ENCODE measurements at places on chromosomes 6 and 20.

- DNase-seq: no peak
Observed at GRCh38 chr6:160261991-160262680, 3.5 kb upstream of the SLC22A2 start.

- no peak for DNase-seq
Observed at GRCh38 chr6:158402184-158402583, 89.9 kb downstream of the TULP4 start.

DNA sequence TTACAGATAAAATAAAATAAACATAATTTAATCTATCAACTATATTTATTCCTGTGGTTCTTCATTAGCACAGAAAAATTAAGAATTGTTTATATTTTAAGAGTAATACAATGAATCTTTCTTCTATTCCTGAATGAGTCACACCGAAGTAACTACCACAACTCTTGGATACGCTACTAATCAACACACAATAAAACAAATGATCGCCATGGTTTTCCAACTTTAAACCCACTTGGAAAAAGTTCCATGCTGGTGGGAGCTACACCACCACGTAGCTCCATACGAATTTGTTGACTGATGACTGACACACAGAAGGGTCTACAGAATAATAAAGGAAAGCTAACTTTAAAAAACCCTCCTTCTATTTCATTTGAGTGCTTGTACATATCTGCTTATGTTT is 135.8 kb upstream of the NEDD9 start:
- DNase-seq: no peak

DNA sequence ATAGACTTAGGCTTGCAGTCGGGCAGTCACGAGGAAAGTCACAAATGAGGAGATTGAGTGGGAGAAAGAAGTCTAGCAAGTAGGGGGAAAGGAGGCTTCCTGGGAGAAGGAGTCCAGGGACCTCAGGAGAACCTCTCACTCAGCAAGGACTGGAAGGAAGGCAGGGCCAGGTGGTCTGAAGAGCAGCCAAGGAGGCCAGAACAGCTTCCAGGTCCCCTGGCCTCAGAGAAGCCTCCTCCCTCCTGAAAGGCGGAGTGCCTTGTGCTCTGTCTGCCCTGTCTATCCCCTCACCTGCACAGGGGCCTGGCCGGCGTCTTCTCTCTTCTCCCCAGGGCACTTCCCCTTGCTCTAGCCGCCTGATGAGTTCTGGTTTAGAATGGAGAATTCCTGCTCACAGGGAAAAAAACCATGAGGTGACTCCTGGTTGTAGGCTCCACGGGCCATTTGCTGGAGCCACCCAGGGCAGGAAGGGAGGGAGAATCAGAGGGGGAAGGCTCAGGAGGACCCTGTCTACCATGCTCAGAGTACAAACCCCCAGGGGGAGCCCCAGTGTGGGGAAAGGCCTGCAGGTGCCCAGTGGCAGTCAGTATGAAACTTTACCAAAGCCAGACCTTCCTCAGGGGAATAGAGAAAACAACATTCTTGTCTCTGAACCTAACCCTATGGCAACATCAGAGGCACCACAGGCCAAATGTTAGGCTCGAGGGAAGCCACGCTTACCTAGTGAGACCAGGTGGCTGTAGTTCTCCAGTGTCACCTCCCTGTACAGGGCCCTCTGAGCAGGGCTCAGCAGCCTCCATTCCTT is 11.2 kb downstream of the ZNF337 start:
- DNase-seq: no peak

GRCh38 chr6:16481697-16482399 is 243.5 kb downstream of the GMPR start:
- DNase-seq: peak; percentile 90

- DNase-seq: no peak
Observed at GRCh38 chr20:59667981-59668515, 63.7 kb downstream of the PHACTR3 start.

DNA sequence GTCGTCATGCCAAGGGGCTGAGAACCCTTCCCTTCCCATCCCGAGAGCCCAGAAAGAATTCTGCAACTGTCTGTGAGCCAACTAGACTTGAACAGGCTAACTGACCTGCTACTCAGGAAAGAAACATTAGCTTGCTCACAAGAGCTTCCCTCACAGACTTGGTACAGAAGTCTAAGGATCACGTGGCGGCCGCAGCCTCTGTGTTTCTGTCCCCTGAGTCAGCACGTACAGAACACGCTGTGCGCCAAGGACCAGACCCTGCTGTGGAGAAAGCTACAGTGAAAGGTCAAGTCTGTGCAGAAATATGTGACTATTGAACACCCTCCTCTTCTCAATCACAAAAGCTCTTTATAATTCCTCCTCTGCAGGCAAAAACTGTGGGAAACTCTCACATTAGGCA is 151.3 kb upstream of the QKI start:
- no peak for DNase-seq

- no peak for DNase-seq
Observed at GRCh38 chr6:148328876-148329555, 13.6 kb upstream of the SASH1 start.

- DNase-seq: no peak
Observed at GRCh38 chr6:45679631-45680030, 301.9 kb upstream of the SUPT3H start.

- no peak for DNase-seq
Observed at GRCh38 chr6:153104220-153104619, 26.9 kb downstream of the RGS17 start.

GRCh38 chr6:104940893-104941728 is 15.8 kb upstream of the LIN28B start:
- no peak for DNase-seq

DNA sequence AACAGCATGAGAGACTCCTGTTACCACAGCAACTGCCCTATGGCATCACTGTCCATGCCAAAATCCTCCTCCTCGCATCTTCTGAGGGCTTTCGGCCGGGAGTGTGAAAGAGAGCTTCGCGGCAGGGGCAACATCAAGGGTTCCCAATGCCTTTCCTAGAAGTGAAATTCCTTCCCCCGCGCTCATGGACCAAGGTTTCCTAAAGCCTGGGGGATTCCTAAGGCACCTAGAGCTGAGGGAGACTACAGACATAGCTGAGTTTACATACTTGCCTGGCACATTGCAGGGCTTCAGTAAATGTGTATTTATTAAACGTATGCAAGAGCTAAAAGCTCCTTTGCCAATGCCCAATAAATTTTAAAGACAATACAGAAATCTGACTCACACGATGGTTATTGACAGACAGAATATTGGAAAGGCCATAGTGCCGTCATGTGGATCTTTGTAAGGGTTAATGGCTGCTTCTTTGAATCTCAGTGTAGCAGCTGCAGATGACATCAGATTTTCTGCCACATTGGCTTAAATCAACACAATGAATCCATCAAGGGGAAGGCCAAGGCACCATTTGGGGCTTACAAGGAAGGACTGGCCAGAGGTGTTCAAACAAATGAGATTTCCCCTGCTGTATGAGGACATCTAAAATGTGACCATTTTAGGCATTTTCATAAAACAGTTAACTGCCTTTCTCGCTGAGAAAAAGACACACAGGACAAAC is 281.2 kb upstream of the JARID2 start:
- DNase-seq: no peak

GRCh38 chr6:43774776-43775534 is 4.9 kb downstream of the VEGFA start:
- peak; percentile 63 for DNase-seq

DNA sequence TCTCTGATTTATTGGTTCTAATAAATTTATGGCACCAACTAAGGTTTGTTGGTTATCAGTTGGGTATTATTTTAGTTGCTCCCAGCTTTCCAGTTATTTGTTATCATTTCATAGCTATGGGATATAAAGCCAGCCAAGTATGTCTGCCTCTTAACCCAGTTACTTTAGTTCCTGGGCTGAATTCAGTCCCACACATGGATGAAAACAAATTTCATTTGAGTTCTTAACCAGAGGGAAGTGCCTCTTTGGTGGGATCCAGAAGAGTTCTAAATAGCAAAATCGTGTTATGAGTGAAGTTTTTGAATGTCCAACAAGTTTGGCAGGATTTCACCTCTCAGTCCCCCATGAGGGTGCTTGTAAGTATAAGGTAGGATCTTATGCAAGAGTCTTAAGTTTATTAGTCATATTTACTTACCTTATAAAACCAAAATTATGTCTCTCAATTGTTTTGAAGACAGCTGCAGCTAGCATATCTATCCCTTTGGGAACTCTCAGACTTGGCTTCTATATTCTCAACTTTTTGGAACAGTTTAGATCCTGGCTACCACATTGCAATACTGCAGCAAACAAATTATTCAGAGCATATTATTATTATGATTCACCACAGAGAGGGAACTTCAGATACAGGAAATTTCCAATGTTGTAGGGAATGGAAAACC is 683.6 kb downstream of the BCKDHB start:
- DNase-seq: no peak

DNA sequence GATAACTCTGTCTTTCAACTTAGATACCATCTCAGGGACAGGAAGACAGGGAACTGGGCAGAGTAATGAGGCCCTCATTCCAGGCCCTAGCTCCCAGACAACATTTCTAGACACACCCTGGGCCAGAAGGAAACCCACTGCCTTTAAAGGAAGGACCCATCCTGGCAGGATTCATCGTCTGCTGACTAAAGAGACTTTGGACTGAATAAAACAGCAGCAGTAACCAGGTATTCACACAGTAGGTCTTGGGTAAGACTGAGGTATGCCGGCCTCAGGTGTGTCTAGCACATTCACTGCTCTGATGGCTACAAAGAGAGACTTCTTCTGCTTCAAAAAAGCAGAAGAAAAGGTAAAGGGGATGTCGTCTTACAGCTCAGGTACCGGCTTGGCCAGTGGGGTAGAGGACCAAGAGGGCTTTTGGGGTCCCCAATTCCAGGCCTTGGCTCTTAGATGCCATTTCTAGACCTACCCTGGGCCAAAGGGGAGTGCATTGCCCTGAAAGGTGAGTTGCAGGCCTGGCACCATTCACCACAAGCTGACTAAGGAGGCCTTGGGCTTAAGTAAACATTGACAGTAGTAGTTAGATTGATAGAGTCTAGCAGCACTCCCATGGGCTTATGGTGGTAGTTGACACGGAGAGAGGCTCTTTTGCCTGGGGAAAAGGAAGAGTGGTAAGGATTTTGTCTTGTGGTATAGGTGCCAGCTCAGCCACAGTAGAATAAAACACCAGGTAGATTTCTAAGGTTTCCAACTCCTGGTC is 13.4 kb downstream of the SNX14 start:
- DNase-seq: no peak

DNA sequence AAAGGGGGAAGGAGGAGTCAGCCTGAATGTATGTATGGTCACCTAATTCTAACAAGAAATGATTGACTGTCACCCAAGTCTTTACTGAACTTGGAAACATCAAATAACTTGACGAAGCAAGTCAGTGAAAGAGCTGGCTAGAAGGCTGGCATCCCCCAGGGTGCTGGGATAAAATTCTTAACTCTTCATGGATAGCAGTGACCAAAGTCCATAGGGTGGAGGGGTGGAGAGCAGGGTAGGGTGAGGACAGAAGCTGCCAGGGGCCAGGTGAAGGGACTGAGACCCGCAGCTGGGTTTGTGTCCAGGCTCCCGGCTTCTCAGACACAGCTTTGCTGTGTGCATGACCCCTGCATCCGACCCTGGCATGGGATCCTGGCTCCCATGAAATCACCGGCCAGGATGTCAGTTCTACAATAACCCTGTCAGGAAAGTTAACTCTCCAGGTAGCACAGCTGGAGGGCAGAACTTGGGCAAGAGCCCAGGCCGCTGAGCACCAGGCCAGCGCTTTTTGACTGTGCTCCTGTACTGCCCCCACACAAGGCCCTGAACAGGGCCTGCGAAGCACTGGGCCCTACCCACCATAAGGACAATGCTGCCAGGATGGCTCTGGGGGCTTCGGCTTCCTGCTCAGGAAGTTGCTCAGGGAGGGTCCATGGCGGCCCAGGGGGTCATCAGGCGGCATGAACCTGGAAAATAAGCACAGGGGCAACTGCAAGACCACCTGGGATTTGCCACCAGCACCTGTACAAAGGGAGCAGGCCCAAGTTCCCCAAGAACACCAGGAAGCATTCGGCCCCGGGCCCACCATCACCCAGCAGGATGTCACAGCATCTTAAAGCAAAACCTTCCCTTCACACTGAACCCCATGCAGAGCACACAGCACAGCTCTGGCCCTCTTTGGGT is 32.5 kb downstream of the ZC3H12D start:
- no peak for DNase-seq

GRCh38 chr6:130962966-130963365 is 100.1 kb downstream of the EPB41L2 start:
- DNase-seq: no peak

DNA sequence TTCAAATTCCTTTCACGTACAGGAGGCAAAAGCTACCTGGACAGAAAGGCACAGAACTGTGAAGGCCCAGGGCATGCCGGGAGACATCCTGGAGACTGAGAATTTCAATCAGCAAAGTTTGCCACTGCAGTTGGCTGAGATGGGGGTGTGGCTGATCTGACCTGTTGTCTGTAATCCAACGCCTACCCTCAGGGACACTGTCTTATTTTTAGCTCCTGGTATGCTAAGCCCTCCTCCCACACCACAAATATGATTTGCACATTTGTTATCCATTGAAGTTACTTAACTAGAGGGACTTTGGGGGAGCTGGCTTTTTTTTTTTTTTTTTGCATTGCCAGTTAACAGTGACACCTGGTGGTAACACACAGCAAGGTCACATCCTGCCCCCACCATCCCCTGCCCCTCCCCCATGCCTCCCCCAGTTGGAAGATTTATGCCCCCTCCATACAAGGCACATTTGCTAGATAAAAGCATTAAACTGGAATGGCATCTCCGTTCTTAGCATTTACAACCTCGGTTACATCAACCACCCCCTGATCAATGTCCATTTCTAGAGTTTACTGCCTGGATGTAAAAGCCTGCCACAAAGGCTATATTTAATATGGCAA is 40.4 kb downstream of the TTI1 start:
- DNase-seq: no peak

- no peak for DNase-seq
Observed at GRCh38 chr6:39092124-39092523, 22.9 kb downstream of the SAYSD1 start.

- DNase-seq: no peak
Observed at GRCh38 chr6:144657691-144658090, 372.6 kb downstream of the UTRN start.

DNA sequence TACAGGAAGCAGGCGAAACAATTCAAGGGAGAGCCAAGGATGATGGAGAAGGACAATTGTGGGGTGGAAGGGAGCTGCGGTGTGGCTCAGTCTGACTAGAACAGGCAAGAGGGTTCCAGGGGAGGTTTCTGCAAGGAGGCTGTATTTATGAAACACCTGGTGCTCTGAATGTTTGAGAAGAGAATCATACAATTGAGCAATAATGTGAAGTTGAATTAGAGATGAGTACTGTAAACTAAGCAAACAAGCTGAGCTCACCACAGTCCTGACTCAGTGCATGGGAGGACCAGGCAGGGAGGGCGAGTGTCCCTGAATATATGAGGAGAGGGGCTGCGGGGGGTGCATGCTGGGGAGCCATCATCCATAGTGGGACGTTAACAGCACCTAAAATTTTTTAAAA is 279.7 kb downstream of the KIF16B start:
- DNase-seq: no peak

DNA sequence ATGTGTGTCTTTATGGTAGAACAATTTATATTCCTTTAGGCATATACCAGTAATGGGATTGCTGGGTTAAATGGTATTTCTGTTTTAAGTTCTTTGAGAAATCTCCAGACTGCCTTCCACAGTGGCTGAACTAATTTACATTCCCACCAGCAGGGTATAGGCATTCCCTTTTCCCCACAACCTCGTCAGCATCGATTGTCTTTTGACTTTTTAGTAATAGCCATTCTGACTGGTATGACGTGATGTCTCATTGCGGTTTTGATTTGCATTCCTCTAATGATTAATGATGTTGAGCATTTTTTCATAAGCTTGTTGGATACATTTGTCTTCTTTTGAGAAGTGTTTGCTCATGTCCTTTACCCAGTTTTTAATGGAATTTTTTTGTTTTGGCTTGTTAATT is 5.3 kb upstream of the TASP1 start:
- no peak for DNase-seq

- DNase-seq: no peak
Observed at GRCh38 chr6:156771047-156771446, 6.1 kb upstream of the ARID1B start.

Data from CD4-positive, alpha-beta T cell treated with Interferon alpha-2 for 1 hour (primary cell).